ENCODE measurements at places on chromosomes 5 and 9. TPM values are rescaled to one million over a fixed set of nuclear protein-coding genes. Genes with fewer than 3 reads are reported as not detected.

DNA sequence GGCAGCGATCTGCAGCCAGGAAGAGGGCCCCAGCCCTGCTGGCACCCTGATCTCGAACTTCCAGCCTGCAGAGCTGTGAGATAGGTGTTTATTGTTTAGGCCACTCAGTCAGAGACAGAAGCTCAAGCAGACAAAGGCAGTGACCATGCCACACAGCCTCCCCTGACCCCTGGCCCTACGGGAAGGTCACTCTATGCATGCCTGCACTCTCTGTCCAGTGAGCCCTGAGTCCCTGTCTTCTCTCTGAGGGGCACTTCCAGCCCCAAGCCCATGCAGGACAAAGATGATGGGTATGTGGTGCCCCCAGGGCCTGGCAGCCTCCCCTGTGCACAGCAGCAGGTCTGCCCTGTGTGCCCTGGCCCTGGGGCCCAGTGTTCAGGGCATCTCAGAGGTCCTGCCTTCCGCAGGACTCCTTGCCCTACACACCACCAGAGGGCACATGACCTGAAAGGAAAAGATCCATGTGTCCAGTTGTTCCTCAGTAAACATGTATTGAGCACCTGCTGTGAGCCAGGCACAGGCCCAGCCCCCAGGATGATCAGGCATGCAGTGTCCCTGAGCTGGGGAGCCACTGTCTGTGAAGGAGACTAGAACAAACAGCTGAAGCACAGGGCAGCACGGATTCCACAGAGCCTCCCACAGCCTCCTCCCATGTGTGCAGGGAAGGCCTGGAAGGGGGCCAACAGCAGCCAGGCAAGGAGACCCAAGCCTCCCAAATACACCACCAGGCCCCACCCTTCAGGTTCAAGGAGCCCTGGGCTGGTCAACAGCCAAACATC is 109.3 kb downstream of the ATPSCKMT start:
- H3K27me3 ChIP-seq = no peaks in the 10 kb centered on the region
- no peak overlapping the region for H3K4me3 ChIP-seq
- no peaks in the 10 kb centered on the region for H3K4me1 ChIP-seq
- no peaks in the 10 kb centered on the region for H3K36me3 ChIP-seq
- no peak overlapping the region for H3K27ac ChIP-seq

- no peak overlapping the region for H3K4me3 ChIP-seq
- H3K36me3 ChIP-seq = peaks cover 45% of the 10 kb centered on the region
- no peak overlapping the region for H3K27ac ChIP-seq
- H3K27me3 ChIP-seq = no peaks in the 10 kb centered on the region
- no peak for DNase-seq
These were observed 100.2 kb downstream of the MPDZ start for GRCh38 chr9:13179257-13179656.

- DNase-seq = no peak
- H3K36me3 ChIP-seq = no peaks in the 10 kb centered on the region
- no peak overlapping the region for H3K4me3 ChIP-seq
- H3K27me3 ChIP-seq = no peaks in the 10 kb centered on the region
- no peaks in the 10 kb centered on the region for H3K4me1 ChIP-seq
These were observed 250.1 kb downstream of the GADD45G start for GRCh38 chr9:89854715-89855475.

- H3K4me3 ChIP-seq = no peak overlapping the region
- H3K27me3 ChIP-seq = no peaks in the 10 kb centered on the region
- no peaks in the 10 kb centered on the region for H3K4me1 ChIP-seq
- H3K36me3 ChIP-seq = no peaks in the 10 kb centered on the region
- no peak for DNase-seq
- H3K27ac ChIP-seq = no peak overlapping the region
These were observed 391.6 kb downstream of the TMEM161B start for GRCh38 chr5:87877023-87877422.

- no peak overlapping the region for H3K4me3 ChIP-seq
- DNase-seq = no peak
- no peaks in the 10 kb centered on the region for H3K27me3 ChIP-seq
- H3K27ac ChIP-seq = no peak overlapping the region
- no peaks in the 10 kb centered on the region for H3K4me1 ChIP-seq
- H3K36me3 ChIP-seq = no peaks in the 10 kb centered on the region
These were observed 257.9 kb downstream of the MAN2A1 start for GRCh38 chr5:109947667-109948066.

GRCh38 chr5:155254399-155254798 is 240.8 kb downstream of the KIF4B start:
- no peak for DNase-seq
- H3K4me1 ChIP-seq = no peaks in the 10 kb centered on the region
- H3K27ac ChIP-seq = no peak overlapping the region
- H3K4me3 ChIP-seq = no peak overlapping the region

DNA sequence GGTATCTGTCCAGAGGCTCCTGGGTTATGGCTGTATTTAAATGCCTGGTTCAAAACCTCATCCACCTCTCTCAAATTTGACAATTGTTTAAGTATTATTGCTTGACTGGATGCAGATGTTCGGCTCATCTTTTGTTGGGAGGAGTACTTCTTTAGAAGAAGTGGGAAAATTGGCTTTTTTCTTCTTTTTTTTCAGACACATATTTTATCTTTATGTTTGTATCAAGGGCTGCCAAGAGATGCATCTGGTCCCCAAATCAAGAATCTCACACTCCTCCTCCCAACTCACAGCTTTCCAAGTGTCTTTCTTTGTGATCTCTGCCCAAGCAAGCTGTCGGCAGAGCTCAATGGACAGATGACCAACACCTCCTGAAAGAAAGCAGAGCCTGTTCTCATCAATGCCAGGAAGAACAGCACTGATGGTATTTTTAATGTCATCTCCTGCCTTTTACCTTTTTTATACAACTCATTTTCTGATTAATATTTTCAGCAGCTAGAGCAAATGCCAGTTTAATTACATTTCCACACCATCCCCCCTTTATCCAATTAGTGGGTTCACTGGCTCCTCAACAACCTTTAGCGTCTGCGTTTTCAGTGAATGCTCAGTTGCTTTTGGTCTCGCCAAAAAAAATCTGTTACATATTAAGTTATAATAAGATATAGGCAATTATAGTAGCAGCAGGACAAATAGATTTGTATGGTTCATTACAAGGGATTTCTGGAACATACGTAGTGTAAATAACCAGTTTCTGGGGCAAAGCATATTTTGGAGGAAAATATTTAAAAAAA is 110.3 kb upstream of the SLIT3 start:
- H3K27ac ChIP-seq = no peak overlapping the region
- no peaks in the 10 kb centered on the region for H3K4me1 ChIP-seq
- no peaks in the 10 kb centered on the region for H3K27me3 ChIP-seq

GRCh38 chr5:123482258-123482657 is 29.7 kb upstream of the CSNK1G3 start:
- H3K27ac ChIP-seq = no peak overlapping the region
- no peak for DNase-seq
- peaks cover 22% of the 10 kb centered on the region for H3K4me1 ChIP-seq
- H3K36me3 ChIP-seq = no peaks in the 10 kb centered on the region
- no peaks in the 10 kb centered on the region for H3K27me3 ChIP-seq
- no peak overlapping the region for H3K4me3 ChIP-seq

The FAM221B gene
- total RNA-seq = not detected

The HTR1A gene
- total RNA-seq = not detected

The SURF2 gene
- 23.8 TPM for total RNA-seq

The ANXA1 gene
- 286 TPM for total RNA-seq
